ENCODE measurements at places on chromosomes 6 and 20. TPM values are rescaled to one million over a fixed set of nuclear protein-coding genes. Genes with fewer than 3 reads are reported as not detected.

Gene PLCB4
- total RNA-seq = 0.07 TPM

DNA sequence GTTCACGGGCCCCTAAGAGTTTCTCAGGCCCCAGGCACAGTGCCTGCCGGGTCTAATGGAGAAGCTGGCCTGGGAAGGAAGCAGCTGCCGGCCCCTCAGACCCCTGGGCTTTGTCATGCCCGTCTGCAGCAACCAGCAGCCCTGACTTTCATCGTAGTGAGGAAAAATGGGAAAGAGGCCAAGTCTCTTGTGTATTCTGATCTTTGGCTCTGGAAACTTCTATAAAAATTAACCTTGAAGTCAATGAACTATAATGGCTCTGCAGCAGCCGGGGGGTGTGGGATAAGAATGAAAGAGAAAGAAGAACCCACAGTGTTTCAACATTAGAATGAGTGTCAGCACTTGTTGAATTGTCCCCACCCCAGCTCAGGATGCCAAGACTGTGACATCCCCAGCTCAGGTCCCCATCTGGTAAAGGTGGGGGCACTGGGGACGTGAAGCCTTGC is 12.9 kb downstream of the TGM2 start:
- no peak for DNase-seq

Gene ZNF341
- 4.0 TPM for total RNA-seq

DNA sequence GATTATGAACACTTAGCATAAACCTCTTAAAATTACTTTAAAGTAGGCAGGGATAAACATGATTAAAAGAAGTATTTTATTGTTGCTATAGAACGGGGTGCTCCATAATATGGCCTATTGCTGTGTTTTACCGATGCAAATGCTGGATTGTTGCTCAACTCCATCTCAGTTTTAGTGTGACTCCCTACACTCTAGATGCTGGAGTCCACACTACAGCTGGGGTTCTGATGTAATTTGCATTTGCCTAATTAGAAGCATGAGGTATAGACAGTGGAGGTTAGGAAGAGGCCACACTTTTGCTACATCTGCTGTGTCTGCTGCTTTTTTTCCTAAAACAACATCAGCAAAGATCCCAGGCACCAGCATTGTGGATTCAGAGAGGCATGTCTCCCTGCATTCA is 6.7 kb upstream of the HMGN3 start:
- DNase-seq = no peak

DNA sequence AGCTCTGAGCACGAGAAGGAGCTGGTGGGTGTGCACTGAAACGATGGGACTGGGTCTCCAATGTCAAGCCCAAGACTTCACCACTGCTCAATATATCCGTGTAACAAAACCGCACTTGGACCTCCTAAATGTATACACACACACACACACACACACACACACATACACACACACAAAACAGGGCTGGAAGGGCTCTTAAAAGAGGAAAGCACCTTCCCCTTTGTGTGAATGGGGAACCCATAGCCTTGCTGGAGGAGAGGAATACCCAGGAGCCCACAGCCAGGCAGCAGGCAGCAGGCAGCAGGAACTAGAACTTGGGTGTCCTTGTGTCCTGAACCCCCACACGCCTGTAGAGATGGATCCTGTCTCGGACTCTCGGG is 29.8 kb downstream of the TGM2 start:
- DNase-seq = no peak

Gene PKHD1
- 0.03 TPM for total RNA-seq

- no peak for DNase-seq
Measured at GRCh38 chr20:63648190-63648589, 5.0 kb downstream of the STMN3 start.

DNA sequence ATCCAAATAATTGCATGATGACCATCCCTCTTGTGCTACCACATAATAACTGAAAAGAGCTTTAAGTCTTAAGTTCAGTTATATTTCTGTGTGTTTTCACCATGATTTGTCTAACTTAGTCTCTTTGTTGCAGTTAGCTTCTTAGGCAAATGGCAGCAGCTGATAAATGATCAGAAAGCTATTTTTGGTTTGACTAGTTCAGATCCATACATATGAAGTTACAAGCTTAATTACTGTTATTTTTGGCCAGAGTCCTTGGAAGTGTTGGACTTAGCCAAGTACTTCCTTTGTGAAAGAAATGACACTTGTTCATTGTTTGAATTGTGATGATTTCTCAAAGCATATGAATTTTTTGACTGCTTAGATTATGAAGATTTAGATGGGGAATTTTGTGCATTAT is 54.2 kb downstream of the HIVEP1 start:
- DNase-seq = no peak

GRCh38 chr6:132961122-132961521 is 146.8 kb downstream of the RPS12 start:
- DNase-seq = no peak

DNA sequence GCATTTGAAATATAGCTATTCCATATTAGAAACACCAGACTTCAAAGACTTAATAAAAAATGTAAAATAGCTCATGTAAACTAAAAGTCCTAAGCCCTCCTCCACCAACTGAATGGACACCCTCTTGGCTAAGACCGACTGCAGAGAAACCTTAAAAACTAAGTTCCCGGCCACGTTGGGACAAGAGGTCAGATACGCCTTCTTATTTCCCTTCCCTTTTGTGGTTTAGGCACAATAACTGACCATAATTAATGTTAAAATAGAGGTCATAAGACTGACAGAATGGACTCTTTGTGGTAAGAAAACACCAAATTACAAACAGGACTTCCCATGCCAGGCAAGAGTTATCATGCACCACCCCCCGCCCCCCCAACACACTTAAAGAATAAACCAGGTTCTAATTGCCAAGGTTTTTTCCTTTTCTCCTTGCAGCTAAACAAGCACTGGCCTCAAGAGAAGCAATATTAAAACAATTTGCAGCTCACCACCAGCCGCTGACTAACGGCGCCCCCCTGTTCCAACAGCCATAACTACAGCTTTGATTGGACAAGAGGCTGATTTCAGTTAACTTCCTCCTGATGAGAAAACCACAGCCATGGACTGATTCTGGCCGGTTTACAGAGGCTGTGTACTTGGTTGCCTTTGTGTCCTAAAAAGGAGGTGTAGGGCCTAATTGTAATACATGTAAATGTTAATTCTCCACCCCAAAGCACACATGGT is 10.7 kb upstream of the LAMP5 start:
- no peak for DNase-seq

Gene TMC2
- total RNA-seq = not detected

Gene PPIL6
- total RNA-seq = 0.93 TPM

GRCh38 chr6:43990627-43991619 is 136.3 kb downstream of the MRPL14 start:
- no peak for DNase-seq

DNA sequence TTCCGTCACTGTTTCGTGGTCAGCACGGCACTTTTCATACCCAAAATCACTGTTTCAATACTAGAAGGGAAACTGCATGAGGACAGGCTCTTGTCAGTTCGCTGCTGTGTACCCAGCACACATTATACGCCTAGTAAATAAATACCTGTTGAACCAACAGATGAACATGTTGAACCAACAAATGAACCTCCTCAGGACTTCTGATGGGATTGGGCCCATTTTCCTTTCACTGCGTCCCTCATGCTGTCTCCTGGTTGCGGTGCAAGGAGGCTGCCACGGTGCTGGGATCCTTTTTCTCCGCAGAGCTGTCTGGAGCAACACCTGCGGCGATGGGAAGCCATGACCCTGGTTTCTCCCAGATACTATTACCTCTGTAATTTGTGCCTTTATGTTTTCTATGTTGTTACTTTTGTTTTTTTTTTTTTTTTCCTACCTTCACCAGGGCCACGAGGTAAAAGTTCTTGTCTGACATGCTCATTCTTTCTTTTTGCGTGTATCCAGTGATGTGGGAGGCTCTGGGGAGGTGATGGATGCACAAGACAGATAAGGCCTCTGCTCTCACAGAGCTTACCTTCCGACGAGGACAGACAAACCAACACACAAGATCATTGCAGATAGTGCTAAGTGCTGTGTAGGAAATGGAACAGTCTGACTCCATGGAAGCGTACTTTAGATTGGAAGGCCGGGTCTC is 1.1 kb downstream of the VAPB start:
- DNase-seq = no peak

Gene CDS2
- total RNA-seq = 48.9 TPM

DNA sequence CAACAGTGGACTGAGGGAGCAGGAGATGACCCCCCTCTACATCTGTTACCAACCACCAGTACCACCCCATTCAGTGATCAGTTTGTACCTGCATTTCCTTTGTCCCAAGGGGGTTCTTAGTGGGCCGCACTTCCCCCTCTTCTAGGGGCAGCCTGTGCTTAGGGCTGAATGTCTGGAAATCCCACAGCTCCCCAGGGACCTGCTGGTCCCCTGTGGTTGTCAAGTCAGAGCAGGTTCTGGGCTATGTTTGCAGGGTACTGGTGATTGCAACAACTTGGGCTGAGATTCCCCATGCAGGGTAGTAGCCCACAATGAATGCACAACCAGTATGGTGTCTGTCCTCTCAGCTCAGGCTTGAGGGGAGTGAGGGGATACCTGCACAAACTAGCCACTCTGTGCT is 39.7 kb upstream of the COL10A1 start:
- DNase-seq = no peak

- no peak for DNase-seq
Measured at GRCh38 chr6:69280858-69281257, 516.0 kb downstream of the LMBRD1 start.

GRCh38 chr6:134198093-134198492 is 119.8 kb downstream of the SGK1 start:
- DNase-seq = no peak

- DNase-seq = no peak
Measured at GRCh38 chr6:112305795-112306564, 41.1 kb upstream of the RFPL4B start.

DNA sequence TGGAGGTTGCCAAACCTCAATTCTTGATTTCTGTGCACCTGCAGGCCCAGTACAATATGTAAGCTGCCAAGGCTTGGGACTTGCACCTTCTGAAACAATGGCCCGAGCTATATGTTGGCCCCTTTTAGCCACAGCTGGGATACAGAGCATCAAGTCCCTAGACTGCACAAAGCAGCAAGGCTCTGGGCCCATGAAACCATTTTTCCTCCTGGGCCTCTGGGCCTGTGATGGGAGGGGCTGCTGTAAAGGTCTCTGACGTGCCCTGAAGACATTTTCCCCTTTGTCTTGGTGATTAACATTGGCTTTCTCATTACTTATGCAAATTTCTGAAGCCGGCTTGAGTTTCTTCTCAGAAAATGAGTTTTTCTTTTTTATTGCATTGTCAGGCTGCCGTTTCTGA is 40.5 kb upstream of the SLC35F1 start:
- no peak for DNase-seq

DNA sequence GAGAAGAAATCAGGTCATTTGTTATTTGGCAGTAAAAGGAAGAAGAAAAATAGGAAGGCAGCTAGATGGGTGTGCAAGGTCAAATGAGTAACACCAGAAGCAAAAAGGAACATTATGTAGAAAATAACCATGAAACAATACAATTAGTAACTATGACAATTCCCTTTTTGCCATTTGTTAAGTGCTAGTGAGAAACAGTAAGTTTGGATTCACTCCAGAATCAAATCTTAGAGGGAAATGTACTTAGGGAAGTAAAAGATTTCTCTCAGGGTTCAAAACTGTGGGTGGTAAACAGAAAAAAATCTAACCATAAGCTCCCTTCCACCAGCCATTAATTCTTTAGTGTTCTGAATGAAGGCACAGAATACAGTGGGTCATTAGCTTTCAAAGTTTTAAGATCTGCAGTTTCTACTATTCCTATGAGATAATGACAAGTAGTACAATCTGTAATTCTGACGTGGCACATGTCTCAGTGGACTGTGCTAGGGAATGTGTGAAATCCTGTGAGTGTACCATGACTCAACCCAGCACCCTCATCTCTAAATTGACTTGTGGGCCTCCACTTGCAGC is 17.1 kb downstream of the REPS1 start:
- DNase-seq = no peak

DNA sequence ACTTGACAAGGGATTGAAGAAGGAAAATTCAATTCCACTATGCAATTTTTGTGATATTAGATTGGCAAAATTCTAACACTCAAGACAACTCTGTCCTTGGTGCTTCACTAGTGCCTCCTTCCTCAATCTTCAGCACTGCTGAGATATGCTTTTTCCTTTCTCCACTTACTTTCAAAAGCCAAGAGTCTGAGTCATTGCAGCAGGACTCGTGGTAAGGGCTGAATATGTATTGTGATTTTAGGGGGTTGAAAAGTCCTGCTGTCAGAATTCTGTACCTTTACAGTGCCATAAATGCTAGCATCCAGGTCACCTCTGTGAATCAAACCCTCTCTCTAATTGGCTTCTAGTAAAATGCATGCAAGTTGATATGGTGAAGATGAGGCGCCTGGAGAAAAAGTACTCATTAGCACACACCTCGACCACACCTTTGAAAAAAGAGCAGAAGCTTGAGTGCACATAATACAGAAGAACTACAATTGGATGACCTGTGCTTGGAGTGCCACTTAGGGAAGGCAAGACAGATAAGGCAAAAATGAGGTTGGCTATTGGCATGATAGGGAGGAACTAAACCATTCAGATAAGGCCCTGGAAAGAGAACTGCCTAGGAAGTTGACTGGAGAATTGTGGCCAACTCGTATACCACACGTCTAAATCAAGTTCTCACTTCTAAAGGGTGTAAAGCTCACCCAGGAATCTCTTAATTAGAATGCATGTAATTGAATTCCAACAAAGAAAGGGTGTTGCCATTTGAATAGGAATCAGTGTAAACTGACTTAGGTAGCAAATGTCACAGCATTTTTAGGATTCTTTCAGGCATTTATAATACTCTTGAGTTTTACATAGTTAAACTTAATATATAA is 43.6 kb upstream of the FAM83B start:
- no peak for DNase-seq

Gene PLAGL2
- 16.3 TPM for total RNA-seq

Gene NRN1
- total RNA-seq = 0.13 TPM

Gene PLCB1
- 10.7 TPM for total RNA-seq

DNA sequence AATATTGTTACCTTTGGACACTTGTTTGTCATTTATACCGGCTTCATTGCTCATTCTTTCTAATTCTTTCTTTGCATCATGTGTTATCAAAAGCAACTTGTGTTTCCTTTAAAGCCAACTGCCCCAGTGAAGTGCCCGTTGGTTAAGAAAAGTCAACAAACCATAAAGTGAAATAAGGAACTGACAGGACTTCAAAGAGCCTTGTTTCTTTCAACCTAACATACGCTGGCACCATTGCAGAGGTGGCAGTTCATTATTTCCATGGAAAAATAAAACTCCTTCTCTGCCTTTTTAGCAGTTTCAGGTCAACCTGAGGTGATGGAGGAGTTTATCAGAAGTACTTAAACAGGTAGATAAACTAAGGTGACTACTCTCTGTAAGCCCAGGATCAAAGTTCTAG is 28.8 kb downstream of the FERMT1 start:
- DNase-seq = no peak

DNA sequence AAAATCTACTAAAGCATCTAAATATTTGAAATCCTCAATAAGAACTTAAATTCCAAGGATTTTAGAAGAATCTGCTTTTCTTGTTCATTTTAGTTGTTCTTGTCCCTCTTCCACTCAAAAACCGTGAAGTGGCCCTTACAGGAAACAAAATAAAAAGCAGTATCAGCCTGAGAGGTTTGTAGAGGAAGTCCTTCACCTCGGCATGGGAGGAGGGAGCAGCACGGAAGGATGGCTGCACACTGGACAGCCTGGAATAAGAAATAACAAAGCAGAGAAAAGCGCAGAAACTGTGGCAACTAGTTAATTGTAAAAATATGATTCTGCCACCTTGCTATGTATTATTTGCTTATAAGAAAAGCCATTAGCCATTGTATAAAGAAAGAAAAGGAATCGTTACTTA is 46.1 kb downstream of the RALGAPA2 start:
- no peak for DNase-seq

GRCh38 chr6:96907498-96907897 is 9.8 kb upstream of the NDUFAF4 start:
- DNase-seq = no peak
